ENCODE measurements at places on chromosomes 2 and 18.

DNA sequence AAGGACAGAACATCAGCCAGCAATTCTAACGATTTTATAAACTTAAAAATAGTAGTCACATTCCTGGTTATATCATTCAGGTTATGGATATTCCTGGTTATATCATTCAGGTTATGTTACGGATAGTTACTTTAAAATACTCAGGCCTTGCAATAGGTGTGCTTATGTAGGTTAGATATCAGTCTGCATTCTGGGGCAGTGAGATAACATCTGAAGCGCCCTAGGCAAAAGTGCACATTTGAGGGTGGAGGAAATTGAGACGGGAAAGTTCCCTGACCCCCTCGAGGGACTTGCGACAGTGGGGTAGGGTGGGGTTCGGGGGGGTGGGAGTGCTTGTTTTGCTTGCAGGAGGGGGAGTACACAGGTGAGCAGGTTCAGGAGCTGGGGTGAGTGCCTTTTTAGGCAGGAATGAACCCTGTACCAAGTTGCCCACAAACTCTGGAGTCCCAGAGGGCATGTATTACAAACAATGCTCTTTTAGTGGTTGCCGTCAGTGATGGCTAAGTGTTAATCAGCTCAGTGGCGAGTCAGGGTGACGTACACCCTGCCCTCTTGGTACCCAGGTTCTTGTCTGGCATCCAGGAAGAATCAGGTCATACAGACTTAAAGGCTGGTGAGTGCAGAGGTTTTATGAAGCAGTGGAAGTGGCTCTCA, 31.8 kb downstream of the CREG2 start:
- no peak for DNase-seq

GRCh38 chr2:166882851-166883250, 5.4 kb upstream of the XIRP2 start:
- peak; percentile 7 for DNase-seq

GRCh38 chr2:71906357-71906973, 241.2 kb downstream of the CYP26B1 start:
- no peak for DNase-seq

DNA sequence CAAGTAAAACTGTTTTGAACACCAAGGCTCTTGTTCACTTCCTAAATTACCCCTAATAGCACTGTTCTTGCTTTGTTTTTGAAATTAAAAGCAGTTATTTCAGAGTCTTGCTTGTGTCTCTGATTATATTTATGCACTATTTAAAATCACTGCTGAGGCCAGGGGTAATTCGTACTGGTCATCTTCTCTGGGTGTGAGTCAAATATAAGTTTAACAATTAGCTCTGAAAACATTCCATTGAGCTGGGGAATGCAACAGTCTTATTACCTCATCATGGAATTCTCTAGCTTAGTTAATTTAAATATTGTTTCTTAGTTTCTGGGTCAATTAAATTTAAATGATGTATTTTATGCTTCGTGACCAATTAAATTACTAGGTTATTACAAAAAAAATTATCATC, 135.0 kb downstream of the MEIS1 start:
- DNase-seq: no peak

DNA sequence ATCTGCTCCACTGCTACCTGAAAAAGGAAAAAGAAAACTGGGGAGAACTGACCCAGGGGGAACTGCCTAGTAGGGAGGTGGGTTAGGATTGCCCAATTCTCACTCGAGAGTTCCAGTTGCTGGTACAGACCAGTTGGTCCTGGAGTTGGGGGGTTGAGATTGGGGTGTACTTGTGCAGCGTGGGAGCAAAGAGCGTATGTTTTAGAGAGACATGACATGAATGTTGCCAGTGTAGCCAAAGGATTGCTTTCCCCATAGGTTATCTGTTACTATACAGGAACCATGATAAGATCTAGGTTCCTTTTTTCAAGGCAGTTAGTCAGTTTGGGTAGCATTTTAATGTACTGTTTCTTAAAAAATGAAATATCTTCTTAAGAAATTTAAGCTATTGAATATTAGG, 68.6 kb downstream of the APLF start:
- no peak for DNase-seq

GRCh38 chr2:99987160-99987559, 155.2 kb downstream of the AFF3 start:
- no peak for DNase-seq

DNA sequence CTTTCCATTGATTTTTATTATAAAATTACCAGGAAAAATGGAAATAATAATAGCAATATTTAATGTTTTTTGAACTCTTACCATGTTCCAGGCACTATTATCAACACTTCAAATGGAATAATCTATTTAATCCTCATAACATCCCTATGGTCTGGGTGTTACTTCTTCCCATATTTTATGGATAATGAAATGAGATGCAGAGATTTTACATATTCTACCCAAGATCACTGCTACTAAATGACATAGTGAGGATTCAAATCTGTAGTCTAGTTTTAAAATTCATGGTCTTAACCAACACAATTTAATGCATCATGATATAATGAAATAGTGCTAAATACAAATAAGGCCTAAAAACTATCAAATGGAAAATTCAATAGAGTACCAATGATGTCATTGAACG, 70.4 kb upstream of the COL3A1 start:
- no peak for DNase-seq

- DNase-seq: no peak
Observed at GRCh38 chr18:48941672-48942071, 9.1 kb downstream of the SMAD7 start.

- no peak for DNase-seq
Observed at GRCh38 chr2:126882736-126883665, 15.7 kb upstream of the TEX51 start.

- DNase-seq: no peak
Observed at GRCh38 chr18:44884431-44884830, 203.7 kb downstream of the SETBP1 start.

DNA sequence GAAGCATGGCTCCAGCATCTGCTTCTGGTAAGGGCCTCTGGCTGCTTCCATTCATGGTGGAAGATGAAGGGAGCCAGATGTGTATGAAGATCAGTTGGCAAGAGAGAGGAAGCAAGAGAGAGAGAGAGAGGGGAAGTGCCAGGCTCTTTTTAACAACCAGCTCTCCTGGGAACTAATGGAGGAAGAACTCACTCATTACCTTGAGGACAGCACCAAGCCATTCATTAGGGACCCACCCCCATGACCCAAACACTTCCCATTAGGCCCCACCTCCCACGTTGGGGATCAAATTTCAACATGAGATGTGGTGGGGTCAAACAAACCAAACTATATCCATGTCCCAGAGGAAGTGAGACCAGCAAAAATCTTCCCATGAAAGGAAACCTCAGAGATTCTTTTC, 124.8 kb upstream of the SIX2 start:
- DNase-seq: no peak

GRCh38 chr2:237343993-237344392, 70.0 kb downstream of the COL6A3 start:
- no peak for DNase-seq

- no peak for DNase-seq
Observed at GRCh38 chr2:88845772-88846661, 154.5 kb downstream of the RPIA start.

DNA sequence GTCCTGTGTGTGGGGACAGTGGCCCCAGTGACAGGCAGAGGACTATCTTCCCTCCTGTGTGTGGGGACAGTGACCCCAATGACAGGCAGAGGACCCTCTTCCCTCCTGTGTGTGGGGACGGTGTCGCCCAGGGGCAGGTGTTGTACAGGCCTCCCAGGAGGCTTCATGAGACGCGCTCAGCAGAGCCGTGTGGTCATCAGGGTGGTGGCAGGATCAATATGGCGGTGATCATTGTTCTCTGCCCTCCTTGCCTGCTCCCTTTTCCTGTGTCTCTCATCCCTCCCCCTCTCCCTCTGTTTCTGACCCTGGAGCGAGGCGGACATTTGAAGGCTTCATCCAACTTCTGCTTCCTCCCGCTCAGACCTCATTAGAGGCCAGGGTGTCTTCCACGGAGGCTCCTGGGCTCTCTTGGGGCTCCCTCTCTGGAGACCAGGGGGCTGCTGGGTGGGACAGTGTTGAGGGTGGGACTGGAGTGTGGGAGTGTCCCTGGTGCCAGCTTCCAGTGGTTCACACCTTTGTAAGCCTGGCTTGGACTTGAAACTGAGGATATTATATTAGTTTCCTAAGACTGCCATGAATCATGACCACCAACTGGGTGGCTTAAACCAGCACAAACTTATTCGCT, 59.5 kb downstream of the ACKR3 start:
- DNase-seq: no peak

GRCh38 chr2:230661072-230661957, 51.3 kb upstream of the CAB39 start:
- no peak for DNase-seq

GRCh38 chr2:207135340-207135739, 30.4 kb downstream of the KLF7 start:
- DNase-seq: peak; percentile 68

- peak; percentile 29 for DNase-seq
Observed at GRCh38 chr2:135960656-135961551, 24.5 kb downstream of the DARS1 start.

All from kidney capillary endothelial cell (primary cell).